Anterior cingulate cortex (tissue), 58 donors: ENCODE measurements at places on chromosomes 2 and 18.

DNA sequence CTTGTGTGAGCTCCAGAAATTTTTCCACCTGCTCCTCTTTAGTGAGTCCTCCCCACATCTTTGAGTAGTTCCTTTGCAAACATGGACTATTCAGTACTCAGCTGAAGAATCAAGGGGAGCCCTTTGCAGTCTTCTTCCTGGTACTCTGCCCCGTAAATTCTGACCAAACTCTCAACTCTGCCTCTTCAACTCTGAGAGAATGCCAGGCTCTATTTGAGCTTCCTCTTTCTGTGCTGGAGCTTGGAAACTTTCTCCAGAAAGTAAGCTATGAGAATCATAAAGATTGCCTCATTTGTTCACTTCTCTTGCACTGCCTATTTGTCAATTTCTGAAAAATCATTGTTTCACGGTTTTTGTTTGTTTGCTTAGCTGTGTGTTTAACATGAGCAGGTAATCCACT lies 7.4 kb upstream of the STAT4 start:
- no peak for DNase-seq

DNA sequence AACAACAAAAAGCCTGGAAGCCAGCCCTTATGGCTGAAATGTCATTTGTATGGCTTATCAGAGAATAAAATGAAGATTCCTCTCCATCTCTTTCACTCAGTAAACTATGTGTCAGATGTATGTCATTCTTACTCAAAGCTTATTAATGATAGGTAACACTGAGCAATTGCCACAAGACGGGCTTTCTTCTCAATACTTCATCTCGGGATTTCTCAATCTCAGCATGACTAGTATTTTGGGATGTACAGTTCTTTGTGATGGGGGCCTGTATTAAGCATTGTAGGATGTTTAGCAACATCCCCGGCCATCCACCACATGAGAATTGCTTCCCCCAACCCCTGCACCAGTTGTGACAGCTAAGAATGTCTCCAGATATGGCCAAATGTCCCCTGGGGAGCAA lies 80.2 kb downstream of the MREG start:
- DNase-seq, result no peak

- no peak for DNase-seq
Measured at GRCh38 chr2:173118395-173118794, 42.7 kb downstream of the MAP3K20 start.

GRCh38 chr2:26268213-26268612 lies 23.5 kb downstream of the HADHB start:
- no peak for DNase-seq

DNA sequence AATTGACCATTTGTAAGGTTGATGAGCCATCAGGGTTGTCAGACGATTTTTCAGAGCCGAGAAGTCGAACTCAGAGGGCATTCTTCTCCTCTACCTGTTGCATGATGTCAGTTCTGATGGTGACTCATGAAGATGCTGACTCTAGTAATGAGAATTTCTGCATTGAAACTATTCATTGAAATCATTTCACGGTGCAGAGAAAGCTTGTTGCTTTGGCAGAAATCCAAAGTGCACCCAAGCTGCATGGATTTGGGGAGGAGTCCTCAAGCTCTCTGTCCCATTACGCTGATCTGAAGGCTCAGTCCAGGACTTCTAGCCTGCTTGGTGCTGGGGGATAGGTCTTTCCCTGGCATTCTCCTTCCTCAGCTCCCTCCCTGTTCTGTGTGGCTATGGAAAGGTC lies 125.7 kb upstream of the PXDN start:
- no peak for DNase-seq

DNA sequence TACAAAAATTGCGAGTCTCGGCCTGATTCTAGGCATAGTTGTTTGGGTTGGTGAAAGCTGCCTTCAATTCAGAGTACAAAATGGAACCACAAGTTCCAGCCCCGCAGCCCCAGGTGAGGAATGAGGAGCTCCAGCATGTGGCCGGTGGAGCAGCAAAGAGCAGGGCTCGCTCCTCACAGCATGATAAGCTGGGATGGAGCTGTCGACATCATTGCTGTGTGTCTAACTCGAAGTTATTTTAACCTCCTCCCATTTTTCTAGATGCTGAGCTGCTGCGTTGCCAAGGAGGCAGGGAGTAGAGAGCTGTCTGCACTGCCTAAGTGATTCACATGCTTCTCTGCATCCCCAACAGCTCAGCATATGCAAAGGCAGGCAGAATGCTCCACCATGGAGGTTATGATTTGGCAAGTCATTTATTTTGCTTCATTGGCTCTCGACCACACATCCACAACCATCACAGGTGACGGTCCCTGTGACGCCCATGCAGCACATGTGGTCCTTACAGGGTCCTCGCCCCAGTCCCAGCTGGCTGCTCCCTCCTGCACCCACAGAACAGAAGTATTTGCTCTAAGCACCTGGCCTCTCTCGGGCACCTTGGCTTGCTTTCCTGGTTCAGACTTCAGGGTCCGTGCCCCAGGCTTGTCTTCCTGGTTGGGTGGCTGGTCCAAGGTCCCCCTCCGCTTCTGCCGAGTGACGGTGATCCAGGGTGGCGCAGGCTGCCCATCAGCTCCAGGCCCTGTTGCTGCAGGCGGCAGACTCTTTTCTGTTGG lies 66.0 kb upstream of the MGAT4A start:
- no peak for DNase-seq

GRCh38 chr2:66577321-66578053 lies 142.6 kb downstream of the MEIS1 start:
- no peak for DNase-seq

GRCh38 chr18:59379772-59380522 lies 20.9 kb upstream of the LMAN1 start:
- DNase-seq, result no peak
